ENCODE measurements at places on chromosomes 6 and 20.

GRCh38 chr6:43308101-43308989 is at the start of gene CRIP3:
TSS of gene CRIP3 (minus strand) at chr6:43308826. CDS start at chr6:43308792, 34 bp downstream.
- peak; percentile 21 for DNase-seq

GRCh38 chr6:9085709-9086070 is 650.3 kb upstream of the SLC35B3 start:
- no peak for DNase-seq

DNA sequence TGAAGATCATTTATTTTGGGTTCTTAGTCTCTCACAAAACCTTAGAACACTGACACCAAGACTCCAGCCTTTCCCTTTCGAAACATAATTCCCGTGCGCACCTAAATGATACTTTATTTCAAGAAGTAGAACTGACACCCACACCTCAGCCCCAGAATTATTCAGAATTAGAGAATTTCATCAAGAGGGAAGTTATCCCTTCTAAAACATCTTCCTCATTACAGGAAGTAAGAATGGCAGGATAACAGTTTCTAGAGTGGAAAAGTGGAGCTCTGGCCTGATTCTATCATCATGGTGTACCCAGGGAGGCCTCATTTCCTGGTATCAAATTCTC is 1.4 kb upstream of the SRXN1 start:
- no peak for DNase-seq

DNA sequence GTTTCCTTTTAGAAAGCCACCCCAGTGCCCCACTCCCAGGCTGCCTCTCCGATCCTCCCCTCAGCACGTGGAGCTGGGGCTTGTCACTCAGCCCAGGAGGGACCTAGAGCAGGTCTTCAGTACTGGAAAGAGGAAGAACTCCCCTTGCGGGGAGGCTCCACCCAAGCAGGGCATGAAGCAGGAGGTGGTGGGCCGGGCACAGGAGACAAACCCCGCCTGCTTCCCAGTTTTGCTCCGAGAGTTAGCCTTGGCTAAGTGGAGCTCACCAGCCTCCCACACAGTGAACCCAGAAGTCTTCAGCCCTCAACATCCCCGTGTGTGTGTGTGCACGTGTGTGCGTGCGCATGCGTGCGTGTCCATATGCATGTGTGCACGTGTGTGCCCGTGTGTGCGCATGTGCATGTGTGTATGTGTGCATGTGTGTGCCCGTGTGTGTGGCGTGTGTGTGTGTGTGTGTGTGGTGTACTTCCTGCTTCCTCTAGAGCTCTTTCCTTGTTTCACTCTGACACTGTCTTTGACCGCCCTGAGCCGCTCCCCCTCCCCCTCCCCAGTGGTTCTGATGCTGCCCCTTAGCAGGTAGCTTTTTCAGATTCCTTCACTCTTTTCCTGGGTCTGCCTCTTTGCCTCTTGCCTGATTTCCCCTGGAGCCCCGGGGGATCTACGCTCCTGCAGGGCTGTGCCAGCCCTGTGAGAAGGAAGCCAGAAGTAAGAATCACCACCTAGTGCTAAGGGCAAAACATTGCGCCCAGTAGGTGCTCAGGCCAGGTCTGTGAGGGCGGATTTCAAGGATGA is 239.8 kb downstream of the CDC5L start:
- DNase-seq, result no peak

GRCh38 chr6:158567871-158568401 is 8.0 kb downstream of the TMEM181 start:
- DNase-seq, result no peak

- no peak for DNase-seq
These were observed 497.8 kb downstream of the PREX1 start for GRCh38 chr20:48329676-48330664.

DNA sequence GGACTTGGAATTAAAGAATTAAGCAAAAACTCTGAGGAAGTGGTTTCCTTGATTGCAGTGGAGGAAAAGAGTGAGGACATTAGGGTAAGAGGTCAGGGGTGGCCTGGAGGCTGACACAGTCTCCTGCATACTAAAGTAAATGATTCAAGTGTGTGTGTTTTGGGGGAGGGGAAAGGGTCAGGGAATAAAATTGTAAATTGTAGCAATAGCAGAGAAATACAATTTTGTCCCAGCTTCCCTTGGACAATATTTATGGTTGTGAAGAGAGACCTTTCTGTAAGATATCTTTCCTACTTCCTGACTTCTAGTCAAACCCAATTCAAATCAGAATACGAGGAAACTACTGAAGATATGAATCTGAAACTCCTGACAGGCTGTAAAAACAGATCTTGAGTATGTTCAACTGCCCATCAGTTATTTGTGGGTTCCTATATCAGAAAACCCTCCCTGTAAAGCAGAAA is 143.4 kb upstream of the HMGN3 start:
- no peak for DNase-seq

- DNase-seq, result no peak
These were observed 466 bp upstream of the PSMB1 start for GRCh38 chr6:170553534-170554012.

DNA sequence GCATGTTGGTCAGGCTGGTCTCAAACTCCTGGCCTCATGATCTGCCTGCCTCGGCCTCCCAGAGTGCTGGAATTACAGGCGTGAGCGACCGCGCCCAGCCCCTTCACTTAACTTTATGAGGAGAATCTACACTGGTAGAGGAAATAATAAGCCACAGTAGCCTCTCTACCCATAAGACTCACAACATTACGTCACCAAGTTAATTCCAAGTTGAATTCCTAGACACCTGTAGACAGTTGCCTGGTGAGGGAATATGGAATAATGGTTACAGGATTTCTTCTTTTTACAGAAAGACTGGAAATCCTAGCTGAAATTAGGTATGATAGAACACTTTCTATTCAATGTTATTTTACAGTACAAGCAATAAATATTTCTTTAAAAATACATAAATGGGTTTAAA is 854.5 kb upstream of the EYS start:
- DNase-seq, result no peak

GRCh38 chr6:30749554-30750378 is 5.4 kb upstream of the IER3 start:
- no peak for DNase-seq

- peak; percentile 67 for DNase-seq
These were observed 93.5 kb downstream of the CEBPB start for GRCh38 chr20:50283922-50284810.

- DNase-seq, result no peak
These were observed 181.3 kb downstream of the IBTK start for GRCh38 chr6:82066196-82066595.

- no peak for DNase-seq
These were observed 198.2 kb downstream of the ARID1B start for GRCh38 chr6:156975414-156975813.

DNA sequence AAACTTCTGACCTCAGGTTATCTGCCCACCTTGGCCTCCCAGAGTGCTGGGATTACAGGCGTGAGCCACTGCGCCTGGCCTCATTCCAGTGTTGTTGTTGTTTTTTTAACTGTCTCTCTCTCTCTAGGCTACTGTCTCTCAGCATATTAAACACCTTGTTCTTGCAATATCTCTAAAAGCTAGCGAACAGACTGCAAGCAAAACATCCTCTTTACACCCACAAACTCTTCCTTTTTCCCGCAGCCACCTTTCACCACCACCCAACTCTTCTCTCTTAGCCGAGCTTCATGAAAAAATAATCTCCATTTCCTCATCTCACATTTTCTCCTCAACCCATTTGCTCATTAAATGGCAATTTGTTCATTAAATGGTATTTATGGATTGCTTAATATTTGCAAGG is 45.5 kb downstream of the SGK1 start:
- DNase-seq, result no peak

DNA sequence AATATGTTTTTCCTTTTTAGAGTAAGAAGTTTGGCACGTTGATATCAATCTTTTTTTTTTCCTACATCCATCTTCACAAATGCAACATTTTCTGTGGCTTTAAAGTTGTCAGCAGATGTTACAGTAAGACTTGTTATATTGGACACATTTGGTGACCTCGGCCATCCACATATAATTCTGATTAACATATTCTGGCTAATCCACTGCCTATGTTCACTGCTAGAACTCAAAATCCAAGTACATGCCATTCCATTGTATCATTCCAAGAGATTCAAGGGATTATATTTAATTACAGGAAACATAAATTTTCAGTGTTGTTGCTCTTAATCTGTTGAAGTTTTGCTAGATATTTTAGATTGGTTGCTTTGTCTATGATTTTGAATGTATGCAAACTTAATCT is 367.6 kb downstream of the TENT5A start:
- DNase-seq, result no peak

DNA sequence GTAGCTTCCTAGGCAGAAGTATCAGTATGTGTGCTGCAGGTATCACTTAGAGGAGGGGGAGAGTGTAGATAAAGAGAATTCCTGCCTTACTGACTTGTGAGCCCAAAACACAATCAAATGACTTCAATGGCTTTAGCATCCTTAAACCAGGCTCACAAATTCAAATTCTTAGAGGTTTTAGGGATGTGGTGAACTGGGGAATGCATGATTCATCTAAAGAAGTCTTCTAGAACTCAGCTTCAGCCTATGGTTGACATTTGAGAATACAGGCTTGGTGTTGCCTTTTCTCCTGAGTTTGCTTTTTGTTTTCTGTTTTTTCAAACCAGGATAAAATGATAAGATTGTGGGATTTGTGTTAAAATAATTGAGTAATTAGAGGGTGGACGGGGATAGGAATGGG is 14.4 kb downstream of the SNRPC start:
- DNase-seq, result no peak

- DNase-seq, result no peak
These were observed 44.8 kb downstream of the TOMM6 start for GRCh38 chr6:41832263-41832662.

- no peak for DNase-seq
These were observed 64.8 kb upstream of the POU3F2 start for GRCh38 chr6:98769546-98769945.

DNA sequence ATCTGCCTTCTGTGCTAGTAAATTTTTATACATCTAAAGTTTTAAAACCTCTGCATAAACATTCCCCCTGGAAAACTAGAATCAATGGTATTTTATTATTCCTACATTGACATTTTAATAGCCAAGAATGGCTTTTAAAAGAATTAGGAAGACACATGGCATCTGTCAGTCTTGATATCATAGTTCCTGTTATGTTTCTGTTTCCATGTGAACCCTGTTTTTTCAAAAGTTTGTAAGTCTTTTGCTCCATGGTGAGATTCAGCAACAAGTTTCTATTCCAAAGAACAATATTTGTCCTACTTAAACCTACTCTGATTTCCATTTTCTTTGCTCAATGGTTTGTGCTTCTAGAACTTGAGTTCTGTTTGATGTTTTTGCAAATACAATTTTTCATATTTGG is 95.2 kb downstream of the PLEKHG1 start:
- no peak for DNase-seq

DNA sequence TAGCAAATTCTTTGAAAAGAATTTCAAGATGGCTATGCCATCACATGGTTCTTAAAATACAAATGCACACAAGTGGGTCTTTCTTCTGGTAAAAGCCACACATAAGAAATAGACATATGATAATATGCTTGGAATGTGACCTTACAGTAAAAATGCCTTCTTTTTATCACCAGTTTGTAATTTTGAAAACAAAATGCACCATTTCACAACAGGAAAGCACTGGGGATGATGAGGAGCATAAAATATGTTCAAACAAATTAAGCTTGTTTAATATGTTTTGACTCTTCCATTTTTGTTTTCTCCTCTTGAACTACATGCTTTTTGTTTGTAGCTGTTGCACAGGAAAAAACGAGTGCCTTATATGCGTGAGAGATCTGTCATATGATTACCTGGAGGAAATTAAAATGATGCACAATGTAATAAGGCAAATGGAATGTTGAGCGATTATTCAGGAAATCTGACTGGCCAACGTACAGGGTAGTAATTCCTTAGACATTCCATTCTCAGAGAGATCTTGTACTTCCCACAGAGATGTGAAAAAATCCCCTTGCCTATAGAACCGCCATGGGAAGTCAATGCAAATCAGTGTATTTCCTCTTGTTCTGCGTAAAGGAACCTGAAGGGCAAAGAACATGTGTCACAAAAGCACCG is 911.6 kb downstream of the TFAP2A start:
- DNase-seq, result no peak

DNA sequence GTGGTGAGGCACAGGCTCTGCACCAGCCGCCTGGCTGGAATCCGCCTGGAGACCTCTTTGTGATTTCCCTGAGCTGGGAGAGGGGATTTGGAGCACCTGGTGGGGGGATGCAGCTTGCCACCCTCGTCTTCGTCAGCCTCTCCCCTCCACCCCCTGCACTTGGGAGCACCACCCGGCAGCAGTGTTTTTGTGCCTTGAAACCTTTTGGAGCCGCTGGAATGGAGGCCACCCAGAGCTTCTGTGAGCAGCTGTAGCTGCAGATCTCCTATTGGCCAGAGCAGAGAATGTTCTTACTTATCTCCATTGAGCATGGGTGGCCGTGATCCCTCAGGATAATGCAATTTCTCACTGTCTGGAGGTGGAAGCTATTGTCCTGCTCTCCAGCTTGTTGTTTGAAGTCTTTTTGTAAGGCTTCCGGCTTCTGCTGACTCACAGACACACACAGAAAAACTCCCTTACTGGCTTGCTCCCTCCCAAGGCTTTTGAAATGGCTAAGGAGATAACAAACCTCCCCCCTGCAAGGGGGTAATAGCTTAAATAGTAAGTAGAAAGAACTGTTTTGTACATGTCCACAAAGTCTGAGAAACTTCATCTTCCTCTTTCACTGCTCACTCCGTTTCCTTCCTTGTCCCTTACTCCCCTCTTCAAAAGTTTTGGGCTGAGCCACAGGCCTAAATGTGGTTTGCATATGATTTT is 271.2 kb downstream of the PRL start:
- DNase-seq, result no peak

GRCh38 chr6:20061952-20062351 is 150.3 kb downstream of the MBOAT1 start:
- DNase-seq, result no peak

GRCh38 chr6:20605581-20605980 is 71.3 kb downstream of the CDKAL1 start:
- DNase-seq, result no peak

- no peak for DNase-seq
These were observed 45.3 kb downstream of the NINL start for GRCh38 chr20:25539742-25540672.

DNA sequence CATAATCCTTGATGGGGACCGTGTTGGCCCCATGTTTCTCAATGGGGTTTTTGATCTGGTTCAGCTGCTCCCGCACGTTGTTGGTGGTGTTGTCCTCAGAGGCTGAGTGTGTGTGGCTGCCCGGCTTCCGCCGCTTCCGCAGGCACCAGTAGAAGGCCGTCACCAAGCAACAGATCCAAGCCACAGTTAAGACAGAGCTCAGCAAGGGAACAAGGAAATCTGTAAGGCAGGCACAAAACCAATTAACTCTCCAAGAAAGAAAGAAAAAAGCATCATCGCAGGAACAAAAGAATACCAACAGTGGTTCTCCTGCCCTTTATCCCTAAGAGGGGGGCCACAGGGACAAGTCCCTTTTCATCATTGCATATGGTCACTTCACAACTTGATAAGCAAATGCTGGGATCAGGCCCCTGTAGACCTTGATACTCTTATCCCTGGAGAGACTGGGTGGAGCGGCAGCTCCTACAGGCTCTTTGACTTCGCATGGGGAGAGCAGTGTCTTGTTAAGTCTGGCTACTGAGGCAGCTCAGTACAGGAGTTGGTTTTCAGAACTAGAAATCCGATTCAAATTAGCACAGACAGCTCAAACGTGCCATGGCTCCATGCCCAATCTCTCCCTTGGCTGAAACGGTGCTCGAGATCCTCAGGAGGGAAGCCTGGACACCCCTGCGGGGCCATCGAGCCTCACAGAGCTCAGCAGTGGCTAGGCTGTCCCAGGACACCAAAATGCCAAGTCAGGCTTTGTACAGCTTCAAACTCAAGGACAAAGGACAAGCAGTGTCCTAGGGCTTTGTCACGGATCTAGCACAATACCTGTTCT is 33.9 kb downstream of the JAG1 start:
- no peak for DNase-seq

- DNase-seq, result no peak
These were observed 222.0 kb upstream of the SYNCRIP start for GRCh38 chr6:85864453-85865401.
